Stimulated activated CD4-positive, alpha-beta T cell treated with anti-CD3 and anti-CD28 coated beads, Interleukin-1b, Interleukin-23, amount 100 ng/mL, for 1 hour (primary cell): ENCODE measurements at places on chromosomes 6 and 20.

DNA sequence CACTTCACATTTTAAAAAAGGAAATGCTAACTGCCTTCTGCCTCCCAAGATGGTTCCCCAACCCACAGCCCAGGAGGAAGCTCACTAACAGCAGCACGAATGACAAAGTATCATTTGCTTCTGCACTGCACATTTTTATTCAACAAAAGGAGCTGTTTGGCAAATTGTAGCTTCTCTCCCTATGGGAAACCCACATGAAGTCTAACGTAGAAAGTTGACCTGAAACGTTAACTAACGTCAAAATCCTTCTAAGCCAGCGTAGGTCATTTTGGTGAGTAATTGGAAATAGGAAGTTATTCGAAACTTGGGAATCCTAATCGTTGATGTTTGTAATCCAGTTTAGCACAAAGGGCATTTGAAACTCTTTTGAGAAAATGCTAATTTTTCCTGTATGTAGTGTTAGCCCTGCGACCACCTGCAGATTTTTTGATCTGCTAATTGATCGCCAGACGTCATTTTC lies 2.9 kb downstream of the SALL4 start:
- DNase-seq: no peak

DNA sequence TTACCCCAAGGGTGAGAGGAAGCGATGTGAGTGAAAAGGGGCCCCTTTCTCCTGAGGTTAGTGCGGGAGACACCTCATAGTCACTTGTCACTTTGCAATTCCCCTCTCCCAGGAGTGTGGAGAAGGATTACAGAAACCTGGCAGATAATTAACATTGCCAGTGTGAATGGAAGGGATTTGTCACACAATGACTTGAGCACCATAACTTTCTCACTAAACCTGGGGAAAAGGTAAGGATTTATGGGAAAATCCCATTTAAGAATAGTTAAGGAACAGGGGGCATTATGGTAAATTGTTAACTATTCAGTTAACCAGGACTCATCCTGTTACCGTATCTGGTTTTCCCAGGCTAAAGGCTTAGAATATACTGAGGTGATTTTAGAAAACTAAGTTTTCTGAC lies 219.5 kb upstream of the JAG1 start:
- DNase-seq: no peak

- DNase-seq: no peak
Observed at GRCh38 chr20:56443654-56444540, 24.5 kb upstream of the RTF2 start.

DNA sequence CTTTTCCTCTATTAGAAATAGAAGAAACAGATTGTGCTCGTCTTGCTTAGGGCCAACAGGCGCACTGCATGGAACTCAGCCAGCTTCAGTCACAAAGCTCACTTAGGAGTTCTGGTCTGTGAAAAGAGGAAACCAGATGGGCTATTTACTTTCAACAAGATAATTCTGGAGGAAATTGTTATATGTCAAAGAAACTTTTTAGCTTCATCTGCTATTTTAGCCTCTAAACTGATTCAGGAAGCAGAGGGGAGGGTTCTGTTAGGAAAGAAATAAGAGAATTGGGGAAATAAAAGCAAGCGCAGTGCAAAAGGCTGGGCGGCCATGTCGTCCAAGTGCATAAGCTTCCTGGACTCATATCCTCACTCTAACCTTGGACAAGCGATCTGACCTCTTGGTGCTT lies 21.3 kb downstream of the PRKN start:
- no peak for DNase-seq

- no peak for DNase-seq
Observed at GRCh38 chr20:62374331-62375152, 7.4 kb upstream of the LAMA5 start.

DNA sequence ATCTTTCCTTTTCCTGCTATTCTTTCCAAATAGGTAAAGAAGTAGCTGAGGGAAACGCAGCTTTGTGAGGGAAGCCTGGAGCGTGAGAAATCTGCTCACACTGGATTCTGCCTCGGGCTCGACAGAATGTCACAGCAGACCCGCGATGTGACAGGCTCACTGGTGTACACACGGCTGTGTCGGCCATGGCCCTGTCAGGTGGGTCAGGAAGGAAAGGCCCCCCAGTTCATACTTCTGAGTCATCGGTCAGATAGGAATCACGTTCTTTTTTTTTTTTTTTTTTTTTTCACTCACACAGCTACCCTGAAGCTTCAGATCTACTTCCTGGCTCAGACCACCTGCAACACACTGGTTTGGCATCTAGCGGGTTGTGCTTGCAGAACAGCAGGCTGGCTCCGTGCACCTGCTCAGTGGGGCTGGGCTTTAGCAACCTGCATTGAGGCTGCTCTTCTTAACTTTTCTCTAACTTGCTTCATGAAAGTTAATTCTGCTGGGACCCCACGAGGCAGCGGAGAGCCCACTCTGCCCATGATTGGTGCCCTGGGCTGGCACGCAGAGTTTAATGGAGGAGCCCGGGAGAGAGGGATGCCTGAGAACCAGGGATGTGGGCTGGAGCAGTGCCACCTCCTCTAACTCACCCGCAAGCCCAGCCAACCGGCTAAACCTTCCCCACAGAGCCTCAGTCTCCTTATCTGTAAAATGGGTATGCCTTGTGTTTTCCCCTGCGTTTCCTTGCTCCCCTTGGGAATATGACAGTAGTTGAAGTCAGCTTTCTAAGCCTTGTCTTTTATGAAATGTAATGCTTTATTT lies 61.5 kb upstream of the FNDC1 start:
- peak; percentile 30 for DNase-seq

- DNase-seq: no peak
Observed at GRCh38 chr20:6714279-6714711, 53.2 kb upstream of the BMP2 start.

GRCh38 chr6:40962241-40962640 lies 76.8 kb downstream of the UNC5CL start:
- no peak for DNase-seq

DNA sequence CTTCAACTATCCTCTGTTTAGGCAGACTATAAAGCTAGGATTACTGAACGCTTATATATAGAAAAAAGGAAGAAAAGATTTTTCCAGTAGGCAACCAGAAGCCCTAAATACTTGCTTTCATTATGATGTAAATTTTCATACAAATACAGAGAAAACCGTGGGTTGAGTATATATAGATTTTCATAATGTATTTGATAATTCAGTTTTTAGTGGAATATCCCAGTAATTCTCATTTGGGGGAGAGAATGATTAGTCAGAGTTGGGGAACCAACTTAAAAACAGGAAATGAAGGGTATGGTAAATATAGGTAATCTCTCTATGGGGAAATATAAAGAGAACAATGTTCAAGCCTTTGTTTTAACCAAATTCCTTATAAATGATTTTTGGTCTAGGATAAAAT lies 154.0 kb upstream of the CITED2 start:
- no peak for DNase-seq

GRCh38 chr20:39676857-39677391 lies 714.8 kb downstream of the DHX35 start:
- DNase-seq: no peak

DNA sequence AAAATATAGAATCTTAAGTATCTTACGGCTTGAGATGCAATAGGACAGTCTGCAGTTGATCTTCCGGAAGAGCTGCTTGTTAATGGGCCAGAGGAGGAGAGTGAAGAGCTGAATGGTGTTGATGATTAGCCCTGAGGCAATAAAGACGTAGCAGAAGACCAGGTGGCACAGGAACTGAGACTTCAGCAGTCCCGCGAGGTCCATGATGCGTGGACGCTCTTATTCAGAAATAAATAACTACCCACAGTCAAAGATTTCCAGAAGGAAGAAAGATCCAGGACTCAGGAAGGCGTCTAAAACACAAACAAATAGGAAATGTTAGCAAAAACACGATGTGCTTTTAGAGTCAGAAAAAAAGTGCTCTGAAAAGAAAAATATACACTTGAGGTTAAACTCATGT lies 41.9 kb downstream of the AGPAT4 start:
- DNase-seq: no peak

- no peak for DNase-seq
Observed at GRCh38 chr20:45294003-45294368, 12.7 kb upstream of the RBPJL start.

GRCh38 chr20:2521369-2522305 lies 12.9 kb upstream of the ZNF343 start:
- DNase-seq: no peak

GRCh38 chr6:34049395-34050342 lies 96.2 kb downstream of the GRM4 start:
- no peak for DNase-seq

DNA sequence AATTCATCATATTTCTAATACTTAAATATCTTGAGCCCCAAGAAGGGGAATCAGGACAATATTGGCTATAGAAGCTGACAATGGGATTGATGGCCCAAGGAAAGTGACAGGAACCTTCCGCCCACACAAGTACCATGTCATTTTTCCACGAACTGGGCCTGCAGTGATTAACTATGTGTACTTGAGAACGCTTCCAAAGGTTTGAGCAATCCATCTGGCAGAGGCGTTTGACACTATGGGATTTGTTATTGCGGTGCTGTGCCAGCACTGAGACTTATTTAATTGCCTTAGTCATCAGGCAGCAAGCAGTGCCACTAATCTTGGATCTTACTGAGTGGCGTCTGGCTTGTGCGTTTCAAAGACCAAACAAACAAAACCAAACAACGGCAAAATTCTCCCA lies 135.6 kb upstream of the UST start:
- no peak for DNase-seq

DNA sequence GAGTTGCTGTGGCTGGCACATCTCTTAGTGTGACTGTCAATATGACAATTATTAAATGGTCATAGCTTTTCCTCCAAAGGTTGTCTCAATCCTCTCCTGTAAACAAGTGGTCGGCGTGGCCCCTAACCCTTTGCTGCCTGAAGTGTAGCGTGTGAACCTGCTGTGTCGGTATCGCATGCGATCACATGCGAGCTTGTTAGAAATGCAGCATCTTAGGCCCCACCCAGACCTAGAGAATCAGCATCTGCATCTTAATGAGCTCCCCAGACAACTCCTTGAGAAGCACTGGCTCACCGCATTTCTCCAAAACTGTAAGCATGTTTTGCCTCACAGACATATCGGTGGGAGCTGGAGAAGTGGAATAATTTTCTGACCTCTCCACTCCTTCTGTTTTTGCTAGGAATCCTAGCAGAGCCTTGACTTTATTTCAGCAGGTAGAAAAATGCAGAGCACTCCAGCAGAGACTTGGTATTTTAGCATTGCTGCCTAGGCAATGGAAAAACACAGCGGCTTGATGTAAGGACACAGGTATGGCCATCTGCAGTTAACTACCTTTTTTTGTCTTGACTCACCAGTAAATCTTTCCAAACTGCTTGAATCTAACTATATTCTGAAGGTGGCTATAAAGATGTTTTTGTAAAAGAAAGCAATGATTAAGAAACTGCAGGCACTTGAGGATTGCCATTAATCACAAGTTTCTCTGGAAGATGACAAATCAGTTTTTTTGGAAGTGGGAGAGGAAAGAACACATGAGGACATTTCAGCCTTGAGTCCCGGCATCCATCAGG lies 67.6 kb downstream of the PSMG4 start:
- no peak for DNase-seq

GRCh38 chr6:43012364-43012763 lies 1.4 kb downstream of the MEA1 start:
- no peak for DNase-seq

DNA sequence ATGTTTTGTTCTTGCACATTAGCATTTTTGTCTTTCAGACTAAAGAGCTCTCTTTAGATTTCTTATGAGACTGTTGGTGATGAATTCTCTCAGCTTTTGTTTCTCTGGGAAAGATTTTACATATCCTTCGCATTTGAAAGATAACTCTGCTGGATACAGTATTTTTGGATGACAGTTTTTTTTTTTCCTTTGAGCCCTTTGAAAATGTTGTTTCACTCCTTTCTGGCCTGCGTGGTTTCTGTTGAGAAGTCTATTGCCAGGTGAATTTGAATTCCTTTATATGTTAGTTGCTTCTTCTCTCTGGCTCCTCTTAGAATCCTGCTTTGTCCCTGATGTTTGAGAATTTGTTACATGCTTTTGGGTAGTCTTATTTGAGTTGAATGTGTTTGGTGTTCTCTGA lies 22.2 kb upstream of the KIAA1586 start:
- DNase-seq: no peak

DNA sequence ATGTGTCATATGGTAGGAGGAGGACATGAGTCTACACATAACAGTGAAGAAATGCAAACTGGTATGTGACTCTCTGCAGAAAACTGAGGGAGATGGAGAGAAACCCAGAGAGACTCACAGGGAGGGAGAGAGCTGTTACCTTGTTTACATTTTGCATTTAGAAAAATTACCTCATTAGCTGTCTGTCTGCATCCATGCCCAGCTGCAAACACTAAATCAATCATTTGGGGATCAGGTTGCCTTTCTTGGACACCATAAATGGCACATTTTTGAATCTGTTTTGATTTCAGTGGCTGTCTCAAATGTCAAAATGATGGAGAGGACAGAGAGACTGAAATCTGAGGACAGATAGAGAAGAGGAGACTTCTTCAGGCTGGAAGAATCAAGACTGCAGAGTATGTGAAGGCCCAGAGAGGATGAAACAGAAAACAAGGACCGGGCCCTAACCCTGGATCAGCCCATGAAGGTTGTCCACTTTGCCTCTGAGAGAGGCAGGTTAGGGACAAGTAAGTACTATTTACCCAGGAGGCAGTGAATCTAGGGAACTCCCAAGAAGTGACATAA lies 92.2 kb downstream of the UNC5CL start:
- no peak for DNase-seq

DNA sequence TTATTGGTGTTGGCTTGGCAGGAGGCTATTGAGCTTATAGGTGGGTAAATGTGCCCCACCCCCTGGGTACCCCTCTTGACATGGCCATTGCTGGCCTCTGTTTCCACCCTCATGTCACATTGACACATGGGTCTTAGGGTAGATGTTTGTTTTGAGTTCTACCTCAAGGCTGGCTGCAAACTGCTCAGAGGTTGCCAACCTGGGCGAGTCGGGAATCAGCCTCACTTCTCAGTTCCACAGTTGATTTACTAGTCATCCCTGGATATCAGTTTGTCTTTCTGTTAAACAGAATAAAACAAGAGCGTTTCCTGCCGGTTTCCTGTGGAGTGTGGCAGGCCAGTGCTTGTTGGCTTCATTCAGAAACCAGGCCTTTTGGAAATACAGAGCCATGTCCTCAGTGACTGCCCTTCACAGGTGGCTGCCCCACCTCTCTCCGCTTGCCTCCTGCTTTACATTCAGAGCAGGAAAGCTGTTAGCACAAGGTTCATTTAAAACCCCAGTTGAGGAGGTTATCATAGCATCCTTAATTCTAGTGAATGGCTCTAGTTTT lies 105.6 kb downstream of the TCP11 start:
- DNase-seq: no peak

DNA sequence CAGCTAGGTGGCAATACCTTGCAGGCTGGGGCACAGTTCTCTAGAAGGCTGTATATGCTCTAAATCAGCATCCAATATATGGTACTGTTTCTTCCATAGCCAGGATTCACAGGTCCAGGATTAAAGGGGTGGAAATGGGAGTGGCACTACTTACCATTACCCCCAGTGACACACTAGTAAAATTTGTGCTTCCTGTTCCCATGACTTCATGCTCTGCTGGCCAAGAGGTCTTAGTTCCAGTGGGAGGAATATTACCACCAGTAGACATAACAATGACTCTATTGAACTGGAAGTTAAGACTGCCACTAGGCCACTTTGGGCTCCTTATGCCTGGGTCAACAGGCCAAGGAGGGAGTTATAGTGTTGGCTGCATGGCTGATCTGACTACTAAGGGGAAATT lies 174.3 kb upstream of the TNFAIP3 start:
- no peak for DNase-seq

- no peak for DNase-seq
Observed at GRCh38 chr6:84575264-84575663, 189.1 kb downstream of the TBX18 start.
